A549 treated with DMSO at 1 μM for 4 hours (cell line): ENCODE measurements at places on chromosomes 4 and X. TPM values are rescaled to one million over a fixed set of nuclear protein-coding genes. Genes with fewer than 3 reads are reported as not detected.

The SHISA3 gene
- not detected in 5 replicates for total RNA-seq

The SULT1B1 gene
- total RNA-seq, result 0.01 TPM in 2 of 5 replicates, not detected in the others

The GCNA gene
- total RNA-seq, result 1.1 to 1.8 TPM (median 1.2 TPM) in 5 replicates

The IL9R gene
- 0.09 to 0.19 TPM (median 0.10 TPM) in 5 replicates for total RNA-seq

The TMEM150C gene
- 0.75 to 1.6 TPM (median 0.89 TPM) in 5 replicates for total RNA-seq

The GAGE12H gene
- not detected in 5 replicates for total RNA-seq

The MAGEC1 gene
- 0.02 to 0.16 TPM (median 0.04 TPM) in 4 of 5 replicates, not detected in the other for total RNA-seq
